Caki2 (cell line): ENCODE measurements at places on chromosomes 1 and 21. TPM values are rescaled to one million over a fixed set of nuclear protein-coding genes. Genes with fewer than 3 reads are reported as not detected.

TTC22 gene
- not detected in 2 replicates for total RNA-seq

LCE1C gene
- total RNA-seq: not detected in 2 replicates

LCA5L gene
- total RNA-seq: 2.4 and 2.6 TPM in 2 replicates

ATP1B1 gene
- 115 and 153 TPM in 2 replicates for total RNA-seq

DLGAP3 gene
- total RNA-seq: 0.34 TPM in 1 of 2 replicates, not detected in the other

FRRS1 gene
- 7.2 and 7.9 TPM in 2 replicates for total RNA-seq

OR2T29 gene
- total RNA-seq: not detected in 2 replicates

ERICH3 gene
- total RNA-seq: not detected in 2 replicates

LMOD1 gene
- total RNA-seq: not detected in 2 replicates

DENND2D gene
- total RNA-seq: 14.9 and 17.1 TPM in 2 replicates

BSND gene
- not detected in 2 replicates for total RNA-seq

KRTAP10-11 gene
- total RNA-seq: not detected in 2 replicates

PLA2G2F gene
- total RNA-seq: not detected in 2 replicates

PLA2G2D gene
- not detected in 2 replicates for total RNA-seq

KISS1 gene
- not detected in 2 replicates for total RNA-seq

FHL3 gene
- total RNA-seq: 0.87 and 2.2 TPM in 2 replicates

LYPD8 gene
- not detected in 2 replicates for total RNA-seq

OR14K1 gene
- not detected in 2 replicates for total RNA-seq

BARHL2 gene
- not detected in 2 replicates for total RNA-seq

TNFRSF8 gene
- total RNA-seq: 0.30 TPM in 1 of 2 replicates, not detected in the other

SRM gene
- total RNA-seq: 21.0 and 34.3 TPM in 2 replicates

MX2 gene
- 1.2 and 4.9 TPM in 2 replicates for total RNA-seq

MRPL39 gene
- 52.5 and 81.7 TPM in 2 replicates for total RNA-seq

BGLAP gene
- total RNA-seq: not detected in 2 replicates

OR10J1 gene
- total RNA-seq: not detected in 2 replicates

CHI3L1 gene
- total RNA-seq: not detected in 2 replicates

PODN gene
- not detected in 2 replicates for total RNA-seq

PLK3 gene
- total RNA-seq: 5.0 and 11.7 TPM in 2 replicates

NID1 gene
- 0.37 and 1.2 TPM in 2 replicates for total RNA-seq

TMCO4 gene
- 19.3 and 27.0 TPM in 2 replicates for total RNA-seq

EVA1C gene
- total RNA-seq: not detected in 2 replicates

ZNF692 gene
- total RNA-seq: 8.1 and 8.2 TPM in 2 replicates

A3GALT2 gene
- total RNA-seq: not detected in 2 replicates

WNT3A gene
- 0.49 TPM in 1 of 2 replicates, not detected in the other for total RNA-seq

CA6 gene
- total RNA-seq: not detected in 2 replicates
